ENCODE measurements at places on chromosomes 1 and 21.

DNA sequence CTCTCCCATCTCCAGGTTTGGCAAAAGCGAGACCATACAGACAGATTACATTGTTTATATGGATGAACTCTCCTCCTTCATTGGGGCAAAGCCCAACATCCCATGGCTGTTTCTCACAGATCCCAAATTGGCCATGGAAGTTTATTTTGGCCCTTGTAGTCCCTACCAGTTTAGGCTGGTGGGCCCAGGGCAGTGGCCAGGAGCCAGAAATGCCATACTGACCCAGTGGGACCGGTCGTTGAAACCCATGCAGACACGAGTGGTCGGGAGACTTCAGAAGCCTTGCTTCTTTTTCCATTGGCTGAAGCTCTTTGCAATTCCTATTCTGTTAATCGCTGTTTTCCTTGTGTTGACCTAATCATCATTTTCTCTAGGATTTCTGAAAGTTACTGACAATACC, 26.4 kb downstream of the FMO3 start:
- no peak for DNase-seq

DNA sequence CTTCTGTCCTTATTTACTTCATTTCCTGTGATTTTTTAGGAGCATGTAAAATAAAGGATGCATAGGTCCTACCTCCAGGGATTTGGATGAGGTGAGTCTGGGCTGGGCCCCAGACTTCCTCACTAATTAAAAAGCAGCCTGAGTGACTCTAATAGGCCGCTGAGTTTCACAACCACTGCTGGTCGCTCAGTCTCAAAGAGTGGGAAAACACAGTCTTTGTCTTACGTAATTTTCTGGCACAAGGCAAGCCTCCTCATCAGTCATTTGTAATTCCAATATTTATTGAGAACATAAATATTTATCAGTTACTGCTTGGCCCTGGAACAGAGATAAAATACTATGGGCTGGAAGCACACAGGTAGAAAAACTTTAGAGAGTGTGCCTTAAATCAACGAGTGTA, 195.4 kb upstream of the RUNX1 start:
- no peak for DNase-seq

DNA sequence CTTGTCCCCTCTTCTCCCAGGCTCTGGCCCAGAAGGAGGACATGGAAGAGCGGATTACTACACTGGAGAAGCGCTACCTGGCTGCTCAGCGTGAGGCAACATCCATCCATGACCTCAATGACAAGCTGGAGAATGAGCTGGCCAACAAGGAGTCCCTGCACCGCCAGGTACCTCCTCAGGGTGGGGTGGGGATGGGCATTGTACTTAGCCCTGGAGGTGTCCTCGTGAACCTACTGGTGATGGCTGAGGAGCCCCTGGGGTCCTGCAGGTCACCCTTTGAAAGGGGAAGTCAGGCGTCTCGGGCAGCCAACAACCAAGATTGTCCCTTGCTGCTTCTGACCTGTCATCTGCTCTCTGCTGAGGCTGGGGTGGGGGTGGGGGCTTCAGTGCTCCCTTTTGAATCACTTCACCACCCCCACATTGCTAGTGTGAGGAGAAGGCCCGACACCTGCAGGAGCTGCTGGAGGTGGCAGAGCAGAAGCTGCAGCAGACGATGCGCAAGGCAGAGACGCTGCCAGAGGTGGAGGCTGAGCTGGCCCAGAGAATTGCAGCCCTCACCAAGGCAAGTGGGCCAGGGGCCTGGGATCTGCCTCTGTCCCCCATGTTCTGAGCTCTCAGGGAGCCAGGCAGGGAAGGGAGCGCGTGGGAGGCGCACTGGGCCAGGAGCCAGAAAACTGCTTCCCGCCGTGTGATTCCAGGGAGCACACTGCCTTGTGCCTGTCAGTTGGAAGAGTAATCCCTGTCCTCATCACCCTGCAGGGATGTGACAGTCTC, 19.7 kb downstream of the PPFIA4 start:
- DNase-seq = no peak

DNA sequence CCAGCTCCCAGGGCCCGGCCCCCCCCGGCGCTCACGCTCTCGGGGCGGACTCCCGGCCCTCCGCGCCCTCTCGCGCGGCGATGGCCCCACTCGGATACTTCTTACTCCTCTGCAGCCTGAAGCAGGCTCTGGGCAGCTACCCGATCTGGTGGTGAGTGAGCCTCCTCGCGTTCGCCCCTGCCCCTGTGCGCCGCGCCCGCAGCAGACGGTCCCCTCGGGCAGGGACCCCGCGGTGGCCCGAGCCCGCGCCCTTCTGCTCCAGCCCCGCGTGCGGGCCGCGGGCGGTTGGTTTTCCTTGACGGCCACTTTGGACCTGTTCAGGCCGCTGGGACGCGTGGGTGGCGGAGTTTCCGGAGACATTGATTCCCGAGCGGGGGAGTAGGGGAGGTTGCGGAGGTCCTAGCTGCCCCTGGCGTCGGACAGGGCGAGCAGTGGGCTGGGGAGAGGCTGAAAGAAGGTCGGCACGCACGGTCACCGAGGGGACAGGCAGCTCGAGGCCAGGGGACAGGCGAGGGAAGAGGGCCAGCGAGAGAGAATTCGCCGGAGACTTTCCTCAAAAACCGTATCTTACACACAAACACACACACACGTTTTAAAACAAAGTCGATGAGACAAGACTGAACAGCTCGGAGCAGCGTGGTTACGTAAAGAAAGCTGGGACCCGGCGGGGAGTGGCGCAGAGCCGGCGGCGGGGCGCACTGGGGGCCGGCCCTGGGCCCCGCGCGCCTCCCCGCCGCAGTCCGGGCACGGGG, 427 bp downstream of the WNT3A start:
- no peak for DNase-seq

DNA sequence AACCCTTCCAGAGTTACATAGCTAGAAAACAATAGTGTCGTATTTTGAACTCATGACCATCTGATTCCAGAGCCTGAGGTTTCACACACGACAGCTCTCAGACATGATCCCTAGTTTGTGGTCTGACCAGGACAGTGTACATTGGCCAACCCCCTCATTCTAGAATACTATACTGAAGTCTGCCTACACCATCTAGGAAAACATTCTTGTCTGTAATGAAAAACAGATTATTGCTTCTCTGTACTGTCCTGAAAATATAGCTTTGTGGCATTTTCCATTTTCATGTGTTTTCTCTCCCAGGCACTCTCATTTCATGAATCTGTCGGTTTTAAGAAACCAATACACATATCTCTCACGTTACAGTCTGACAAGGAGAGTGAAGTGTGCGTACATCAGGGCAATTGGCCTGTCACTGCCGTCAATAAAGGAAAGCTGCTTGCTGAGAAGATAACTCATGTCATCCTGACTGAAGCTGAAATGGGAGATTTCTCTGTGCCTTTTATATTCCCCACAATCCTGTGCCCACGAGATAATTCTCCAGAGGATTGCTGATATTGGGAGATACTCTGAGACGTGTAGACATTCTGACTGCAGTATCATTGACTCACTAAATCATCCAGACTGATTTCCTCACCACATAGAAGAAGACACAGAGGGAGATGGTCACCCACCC, 585.6 kb downstream of the PLPP3 start:
- DNase-seq = no peak

GRCh38 chr21:14533499-14534428, 12.4 kb downstream of the SAMSN1 start:
- DNase-seq = no peak

DNA sequence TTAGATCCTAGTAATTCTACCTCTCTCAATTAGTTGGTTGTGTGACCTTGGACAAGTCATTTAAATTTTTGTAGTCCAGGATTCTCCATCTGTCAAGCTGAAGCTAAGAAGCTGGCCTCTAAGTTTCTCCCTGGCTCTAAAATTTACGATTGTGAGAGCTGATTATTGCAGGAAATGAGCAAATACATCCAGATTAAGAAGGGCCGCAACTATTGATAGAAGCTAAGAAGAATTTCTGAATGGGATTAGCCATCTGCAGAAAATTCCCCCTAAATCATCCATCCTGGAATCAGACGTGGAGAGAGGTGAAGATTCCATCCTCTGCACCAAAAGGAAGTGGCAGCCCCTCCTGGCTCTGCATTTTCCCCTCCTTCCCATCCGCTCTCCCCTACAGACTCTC, 55.0 kb downstream of the HIVEP3 start:
- DNase-seq = no peak

DNA sequence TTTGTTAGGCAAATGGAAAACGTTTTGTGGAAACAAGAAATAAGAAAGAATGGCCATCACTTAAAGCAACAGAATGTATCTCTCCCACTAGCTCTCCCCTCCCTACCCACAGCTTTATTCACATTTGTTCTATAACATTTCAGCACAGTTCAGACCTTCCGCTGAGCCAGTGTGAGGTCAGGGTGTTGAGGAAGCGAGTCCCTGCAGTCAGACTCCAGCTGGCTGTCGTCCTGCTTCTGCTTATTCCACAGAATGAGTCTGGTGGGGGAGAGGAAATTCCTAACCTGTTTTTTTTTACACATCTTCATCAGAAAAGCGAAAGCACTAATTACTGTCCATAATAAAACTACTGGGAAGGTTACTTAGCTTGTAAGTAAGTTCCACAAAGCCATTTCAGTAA, 39.0 kb downstream of the MRPL39 start:
- DNase-seq = no peak

DNA sequence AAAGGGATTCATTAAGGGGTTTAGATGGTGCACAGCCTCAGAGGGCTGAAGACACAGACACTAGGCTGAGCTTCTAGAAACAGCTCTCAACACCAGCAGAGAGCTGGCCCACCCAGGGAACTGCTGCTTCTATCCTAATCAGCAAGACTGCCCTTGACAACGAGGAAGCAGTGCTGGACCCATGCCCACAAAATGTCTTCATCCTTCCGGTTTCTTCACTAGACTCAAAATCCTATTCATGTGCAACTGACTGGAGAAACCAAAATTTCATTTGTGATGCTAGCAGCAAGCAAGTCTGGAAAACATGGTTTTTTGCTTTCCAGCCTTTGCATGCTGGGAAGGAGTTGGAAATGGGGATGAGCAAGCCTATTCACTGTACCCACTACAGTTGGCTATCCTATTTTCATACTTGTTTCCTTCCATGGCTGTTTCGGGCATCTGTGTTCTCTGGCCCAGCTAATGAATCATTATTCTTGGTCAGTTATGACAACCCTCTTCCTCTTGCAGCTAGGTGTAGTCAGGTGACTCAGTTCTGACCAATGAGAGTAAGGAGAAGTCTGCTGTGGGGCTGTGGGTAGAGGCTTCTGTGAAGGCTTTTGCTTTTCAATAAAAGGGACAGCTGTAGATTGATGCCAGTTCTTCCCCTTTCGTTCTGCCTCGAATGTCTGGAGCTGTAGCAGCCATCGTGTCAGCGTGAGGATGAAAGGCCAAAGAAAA, 14.6 kb upstream of the TMEM61 start:
- DNase-seq = no peak
